ENCODE measurements at places on chromosomes 11 and 22.

DNA sequence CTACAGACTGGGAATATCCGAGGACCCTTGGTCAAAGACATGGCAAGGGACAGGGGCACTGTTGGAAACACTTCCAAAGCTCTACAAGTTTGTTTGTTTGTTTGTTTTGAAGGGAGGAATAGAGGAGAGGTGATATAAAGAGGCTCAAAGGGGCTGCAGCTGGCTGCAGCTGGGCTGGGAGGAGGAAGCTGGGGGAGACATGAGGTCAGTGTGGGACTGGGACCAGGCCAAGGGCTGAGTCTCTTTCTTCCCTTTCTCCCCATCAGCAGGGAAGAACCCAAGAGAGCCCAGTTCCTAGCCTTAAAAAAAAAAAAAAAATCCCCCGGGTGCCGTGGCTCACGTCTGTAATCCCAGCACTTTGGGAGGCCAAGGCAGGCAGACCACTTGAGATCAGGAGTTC, 5.0 kb downstream of the RHOG start:
- DNase-seq: no peak

- DNase-seq: no peak
Observed at GRCh38 chr11:119493712-119494111, 70.7 kb upstream of the THY1 start.

GRCh38 chr22:49483281-49483870, 344.3 kb downstream of the BRD1 start:
- DNase-seq: no peak

- no peak for DNase-seq
Observed at GRCh38 chr22:36838119-36839030, 21.5 kb upstream of the PVALB start.

GRCh38 chr22:50656122-50657070, 16.2 kb upstream of the SHANK3 start:
- DNase-seq: no peak

- no peak for DNase-seq
Observed at GRCh38 chr22:37749226-37749625, 52.4 kb downstream of the TRIOBP start.

DNA sequence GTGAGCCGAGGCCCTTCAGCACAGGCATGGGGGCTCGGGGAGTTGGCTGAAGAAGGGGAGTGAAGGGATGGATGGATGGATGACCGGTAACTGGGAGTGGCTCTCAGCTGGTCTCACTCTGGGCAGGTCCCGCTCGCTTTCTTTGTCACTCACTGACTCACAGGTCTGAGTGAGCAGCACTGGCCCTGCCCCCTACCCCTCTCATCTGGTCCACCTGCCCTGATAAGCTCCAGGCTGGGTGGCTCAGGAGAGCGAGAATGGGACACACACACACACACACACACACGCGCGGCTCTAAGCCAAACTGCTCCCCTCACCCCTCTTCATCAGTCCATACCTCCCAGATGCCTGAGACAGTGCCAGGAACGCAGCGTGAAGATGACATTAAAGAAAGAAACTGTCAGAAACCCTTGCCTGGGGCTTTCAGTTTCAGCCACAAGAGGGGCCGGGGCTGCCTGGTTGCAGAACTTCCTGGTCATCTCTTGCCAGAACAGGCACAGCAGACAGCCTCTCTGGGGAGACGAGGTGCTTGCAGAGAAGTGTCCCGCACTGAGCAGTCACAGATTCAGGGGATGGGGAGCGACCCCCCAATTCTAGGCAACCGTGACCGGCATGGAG, 16.5 kb upstream of the SHISAL1 start:
- DNase-seq: no peak

GRCh38 chr11:2359557-2359956, 17.6 kb upstream of the CD81 start:
- no peak for DNase-seq

DNA sequence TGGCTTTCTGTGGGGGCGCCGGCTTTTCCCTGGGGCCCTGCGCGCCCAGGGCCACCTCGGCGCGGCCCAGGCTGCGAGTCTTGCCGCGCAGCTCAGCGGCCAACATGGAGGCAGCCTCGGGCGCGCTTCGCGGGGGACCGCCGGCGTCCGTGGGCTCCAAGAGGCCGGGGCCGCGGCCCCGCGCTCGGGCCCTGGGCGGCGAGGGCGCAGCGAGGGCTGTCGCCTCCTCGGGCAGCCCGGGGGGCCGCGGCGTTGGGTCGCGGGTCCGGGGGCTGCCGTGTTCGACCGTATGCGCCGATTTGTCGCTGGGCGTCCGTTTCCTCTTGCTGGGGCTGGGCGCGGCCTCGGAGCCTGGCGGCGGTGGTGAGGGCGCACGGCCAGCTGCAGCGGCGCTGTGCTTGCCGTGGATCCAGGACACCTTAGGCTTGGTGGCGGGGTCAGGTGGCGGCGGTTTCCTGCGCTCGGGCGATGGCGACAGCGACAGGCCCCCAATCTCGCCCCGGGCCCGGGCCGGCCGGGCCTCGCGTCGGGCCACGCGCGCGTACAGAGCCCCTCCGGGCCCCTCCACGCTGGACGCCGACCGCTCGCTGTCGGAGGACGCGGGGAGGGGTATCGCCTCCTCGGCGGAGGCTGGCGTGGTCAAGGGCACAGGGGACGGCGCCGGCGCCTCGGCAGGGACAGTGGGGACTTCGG, 11.9 kb downstream of the SCARF2 start:
- DNase-seq: no peak

DNA sequence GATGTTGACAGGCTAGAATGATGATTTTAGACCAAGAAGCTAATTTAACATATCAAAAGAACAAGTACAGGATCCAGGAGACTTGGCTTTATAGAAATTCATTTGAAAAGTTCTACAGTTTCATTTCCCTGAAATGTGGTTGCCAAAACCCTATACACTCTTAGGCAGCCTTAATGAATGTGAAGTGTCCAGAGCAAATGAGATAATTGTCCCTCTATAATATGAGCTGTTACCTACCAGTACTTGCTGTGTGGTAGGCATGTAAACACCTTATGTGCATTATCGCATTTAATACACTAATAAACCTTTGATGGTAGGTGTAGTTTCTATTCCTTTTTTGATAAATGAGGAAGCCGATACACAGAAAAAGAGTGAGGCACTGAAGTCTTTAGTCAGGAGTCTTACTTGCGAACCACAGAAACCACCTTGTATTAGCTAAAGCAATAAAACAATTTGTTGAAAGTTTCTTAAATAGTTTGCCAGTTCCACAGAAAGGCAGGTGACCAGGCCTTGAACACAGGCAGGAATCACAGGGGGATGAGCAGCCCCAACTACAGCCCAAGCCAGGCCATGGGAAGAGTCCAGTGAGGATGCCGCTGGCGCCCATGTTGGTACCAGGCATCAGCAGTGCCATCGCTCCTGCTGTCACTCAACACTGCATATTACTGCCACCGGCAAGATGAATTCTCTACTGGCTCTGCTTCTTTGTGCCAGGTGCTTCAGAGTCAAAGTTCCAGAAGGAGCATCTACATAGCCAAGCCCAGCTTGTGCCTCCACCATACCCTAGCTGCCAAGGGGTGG, 81.7 kb downstream of the SWAP70 start:
- no peak for DNase-seq

DNA sequence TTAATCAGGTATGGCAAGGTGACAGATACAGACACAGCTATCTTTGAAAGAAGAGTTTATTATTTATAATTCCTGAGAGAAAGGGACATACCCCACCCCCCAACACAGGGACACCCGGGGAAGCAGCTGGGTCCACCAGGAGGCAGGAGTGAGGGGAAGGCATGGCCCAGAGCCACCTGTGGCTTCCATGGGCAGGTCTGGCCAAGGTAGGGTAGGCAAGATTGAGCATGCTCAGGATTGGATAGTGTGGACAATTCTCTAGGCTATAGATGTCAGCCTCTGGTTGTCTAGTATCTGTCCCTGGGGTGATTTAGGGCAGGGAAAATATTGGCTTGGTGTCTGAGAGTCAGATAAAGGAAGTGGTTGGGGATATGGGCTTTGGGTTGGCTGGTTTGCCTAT, 27.5 kb upstream of the SMIM35 start:
- DNase-seq: no peak

DNA sequence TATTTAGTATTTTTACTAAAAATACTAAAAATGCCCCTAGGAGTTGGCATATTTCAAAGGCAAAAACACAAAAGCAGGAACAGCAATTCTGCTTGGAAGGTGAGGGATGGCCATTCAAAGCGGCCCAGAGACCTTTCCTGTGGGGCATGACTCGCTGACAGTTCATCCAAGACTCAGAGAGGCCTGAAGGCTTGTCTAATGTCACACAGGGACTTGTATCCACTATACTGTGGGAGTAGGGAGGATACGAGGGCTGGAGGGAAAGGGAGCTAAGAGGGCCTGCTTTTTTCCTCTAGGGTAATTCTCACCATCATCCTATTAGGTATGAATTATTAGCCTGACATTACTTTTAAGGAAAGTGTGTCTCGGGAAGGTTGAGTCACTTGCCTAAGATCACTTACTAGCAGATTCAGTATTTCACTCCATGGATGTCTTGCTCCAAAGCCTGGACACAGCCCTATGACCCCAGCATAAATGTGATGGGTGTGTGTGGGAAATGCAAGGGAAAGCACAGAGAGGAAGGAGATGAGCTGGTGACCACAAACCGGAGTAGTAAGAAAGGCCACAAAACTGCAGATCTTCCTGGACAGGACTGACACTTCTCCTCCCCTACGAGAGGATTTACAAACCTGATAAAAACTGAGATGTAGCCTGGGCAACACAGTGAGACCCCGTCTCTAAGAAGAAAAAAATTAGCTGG, 16.7 kb upstream of the UCP3 start:
- no peak for DNase-seq

- no peak for DNase-seq
Observed at GRCh38 chr11:13318498-13319295, 41.1 kb downstream of the BMAL1 start.

DNA sequence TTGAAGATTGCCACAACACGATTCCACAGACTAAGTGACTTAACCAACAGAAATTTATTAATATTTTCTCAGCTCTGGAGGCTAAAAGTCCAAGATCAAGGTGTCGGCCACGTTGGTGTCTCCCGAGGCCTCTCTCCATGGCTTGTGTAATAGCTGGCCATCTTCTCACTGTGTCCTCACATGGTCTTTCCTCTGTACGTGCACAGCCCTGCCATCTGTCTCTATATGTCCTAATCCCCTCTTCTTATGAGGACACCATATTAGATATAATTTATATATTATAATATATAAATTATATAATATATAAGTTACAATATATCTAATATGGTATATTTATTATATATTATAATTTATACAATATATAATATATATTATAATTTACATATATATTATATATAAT, 25.1 kb upstream of the SCGB1A1 start:
- no peak for DNase-seq

- no peak for DNase-seq
Observed at GRCh38 chr22:41229730-41230400, 10.9 kb downstream of the CHADL start.

- DNase-seq: no peak
Observed at GRCh38 chr11:102223859-102224258, 93.4 kb upstream of the BIRC3 start.

DNA sequence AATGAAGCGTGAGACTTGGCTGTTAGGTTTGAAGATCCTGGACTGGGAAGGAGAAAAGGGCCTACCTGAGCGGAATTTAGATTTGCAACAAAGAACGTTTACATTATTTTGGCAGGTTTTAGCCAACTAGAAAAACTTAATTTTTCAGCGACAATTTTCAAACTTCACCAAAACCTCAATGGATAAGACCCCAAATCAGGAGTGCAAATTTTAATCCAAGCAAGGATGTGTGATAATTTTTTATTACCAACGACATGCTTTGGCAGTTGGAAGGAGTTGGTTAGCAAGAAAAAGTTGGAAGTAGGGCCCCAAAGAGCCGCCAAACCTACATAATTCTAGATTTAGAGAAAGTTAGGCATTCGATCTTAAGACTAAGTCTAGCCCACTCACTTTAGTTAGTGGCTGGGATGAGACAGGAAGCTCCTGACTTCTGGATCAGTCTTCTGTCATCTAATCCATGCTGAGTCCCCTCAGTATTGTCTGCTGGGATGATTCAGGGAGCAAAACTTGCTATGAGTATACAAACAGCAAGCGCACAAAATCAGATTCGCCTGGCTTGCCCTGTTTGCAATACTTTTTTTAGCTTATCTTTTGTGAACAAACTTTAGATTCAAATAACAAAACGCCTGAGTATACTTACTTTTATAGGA, 787 bp upstream of the RDX start:
- no peak for DNase-seq

- DNase-seq: no peak
Observed at GRCh38 chr11:2100361-2101170, 38.6 kb downstream of the IGF2 start.

DNA sequence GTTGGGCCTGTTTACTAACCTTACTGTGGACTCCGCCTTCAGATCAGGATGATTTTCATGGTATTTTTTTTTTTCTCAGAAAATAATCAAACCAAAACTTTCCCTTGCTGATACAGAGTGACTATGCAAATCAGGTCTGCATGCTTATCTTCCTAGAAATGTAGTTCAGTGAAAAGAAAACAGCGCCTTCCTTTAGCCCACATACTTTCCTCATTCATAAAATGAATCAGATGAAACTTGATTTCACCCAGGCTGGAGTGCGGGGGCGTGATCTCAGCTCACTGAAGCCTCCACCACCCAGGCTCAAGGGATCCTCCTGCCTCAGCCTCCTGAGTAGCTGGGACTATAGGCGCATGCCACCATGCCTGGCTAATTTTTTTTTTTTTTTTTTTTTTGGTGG, 26.0 kb downstream of the ZNRF3 start:
- DNase-seq: no peak

Data from stimulated activated CD8-positive, alpha-beta memory T cell treated with anti-CD3 and anti-CD28 coated beads, Interleukin-7, amount 100 ng/mL, for 1 hour (primary cell).